Activated naive CD8-positive, alpha-beta T cell treated with anti-CD3 and anti-CD28 coated beads for 36 hours (primary cell): ENCODE measurements at places on chromosomes 2 and 18. TPM values are rescaled to one million over a fixed set of nuclear protein-coding genes. Genes with fewer than 3 reads are reported as not detected.

DNA sequence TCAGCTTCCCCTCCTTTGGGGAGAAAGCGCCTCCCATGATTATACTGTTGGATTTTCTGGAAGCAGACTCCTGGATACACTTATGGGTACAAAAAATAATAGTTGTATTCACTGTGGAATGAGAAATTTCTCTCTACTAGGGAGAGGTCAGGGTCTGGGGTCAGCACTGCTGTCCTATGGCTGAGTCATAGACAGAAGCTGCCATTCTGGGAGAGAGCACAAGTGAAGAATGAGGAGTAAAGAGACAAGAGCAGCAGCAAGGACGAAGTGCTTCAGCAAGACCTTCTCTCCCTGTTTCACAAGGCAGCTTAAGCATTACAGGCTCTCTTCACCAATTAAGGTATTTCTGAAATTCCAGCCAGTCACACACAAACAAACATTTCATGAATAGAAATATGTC, 10.1 kb upstream of the UNC80 start:
- no peak overlapping the region for H3K27ac ChIP-seq
- no peaks in the 10 kb centered on the region for H3K36me3 ChIP-seq
- no peaks in the 10 kb centered on the region for H3K4me1 ChIP-seq
- H3K4me3 ChIP-seq, result no peak overlapping the region
- H3K27me3 ChIP-seq, result no peaks in the 10 kb centered on the region

DNA sequence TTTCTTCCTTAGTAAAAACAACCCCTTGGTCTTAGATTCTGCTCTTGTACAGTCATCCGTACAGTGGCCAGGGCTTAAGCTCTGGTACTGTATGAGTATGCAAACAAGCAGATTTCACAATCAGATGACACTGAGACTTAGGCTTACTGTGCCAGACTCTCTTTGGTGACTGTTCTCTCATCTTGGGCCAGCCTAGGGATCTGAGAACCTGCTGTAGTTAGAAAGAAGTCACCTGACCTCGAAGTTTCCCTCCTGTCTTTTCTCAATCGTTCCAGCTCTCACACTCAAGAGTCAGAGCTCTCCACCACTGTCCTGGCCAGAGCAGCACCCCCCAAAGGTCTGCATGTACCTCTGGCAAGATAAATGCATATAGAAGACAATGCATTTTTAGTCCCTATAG, 63.2 kb downstream of the ZEB2 start:
- no peak for DNase-seq
- H3K27me3 ChIP-seq, result peaks cover 23% of the 10 kb centered on the region
- no peak overlapping the region for H3K27ac ChIP-seq

DNA sequence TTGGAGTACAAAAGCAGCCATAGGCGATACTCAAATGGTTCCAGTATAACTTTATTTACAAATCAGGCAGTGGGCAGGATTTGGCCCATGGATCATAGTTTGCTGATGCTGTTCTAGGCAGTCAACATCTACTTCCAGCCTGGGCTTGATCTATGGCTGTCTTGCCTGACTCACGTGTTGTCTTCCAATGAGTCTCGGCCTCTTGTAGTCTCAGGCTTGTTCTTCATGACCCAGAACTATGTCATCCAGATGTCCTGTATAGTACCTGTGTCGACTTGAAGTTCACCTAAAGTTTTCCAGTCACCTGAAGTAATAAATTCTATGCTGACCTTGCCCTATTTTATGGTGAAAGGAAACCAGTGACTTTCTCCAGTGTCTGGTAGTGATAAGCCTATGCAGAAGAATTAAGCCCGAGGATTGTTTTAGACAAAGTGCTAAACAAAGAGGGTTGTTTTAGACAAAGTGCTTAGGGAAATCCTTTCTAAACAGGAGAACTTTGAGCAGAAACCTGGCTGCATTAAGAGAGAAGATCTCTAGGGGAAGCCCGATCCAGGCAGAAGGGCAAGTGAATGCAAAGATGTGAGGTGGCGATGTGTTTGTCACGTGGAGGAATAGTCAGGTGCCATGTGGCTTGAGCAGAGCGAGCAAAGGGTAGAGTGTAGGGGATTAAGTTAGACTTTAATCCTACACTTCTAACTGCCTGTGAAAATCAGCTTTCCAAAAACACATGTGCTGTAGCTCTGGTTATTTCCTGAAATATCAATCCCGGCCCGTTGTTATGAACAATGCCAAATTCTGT, 8.5 kb upstream of the THNSL2 start:
- peaks cover 4% of the 10 kb centered on the region for H3K27me3 ChIP-seq
- no peak overlapping the region for H3K27ac ChIP-seq
- DNase-seq, result no peak

- H3K36me3 ChIP-seq, result no peaks in the 10 kb centered on the region
- H3K27me3 ChIP-seq, result peaks cover 4% of the 10 kb centered on the region
- H3K4me3 ChIP-seq, result no peak overlapping the region
- no peak for DNase-seq
- H3K27ac ChIP-seq, result no peak overlapping the region
These were observed 116.4 kb downstream of the LYPD6 start for GRCh38 chr2:149446748-149447147.

- peak; percentile 61 for DNase-seq
- peaks cover 35% of the 10 kb centered on the region for H3K4me1 ChIP-seq
- H3K27ac ChIP-seq, result peak overlapping the region; percentile 94
- no peaks in the 10 kb centered on the region for H3K27me3 ChIP-seq
- H3K36me3 ChIP-seq, result peaks cover 19% of the 10 kb centered on the region
These were observed 367 bp upstream of the ZNF236 start for GRCh38 chr18:76821875-76822505.

DNA sequence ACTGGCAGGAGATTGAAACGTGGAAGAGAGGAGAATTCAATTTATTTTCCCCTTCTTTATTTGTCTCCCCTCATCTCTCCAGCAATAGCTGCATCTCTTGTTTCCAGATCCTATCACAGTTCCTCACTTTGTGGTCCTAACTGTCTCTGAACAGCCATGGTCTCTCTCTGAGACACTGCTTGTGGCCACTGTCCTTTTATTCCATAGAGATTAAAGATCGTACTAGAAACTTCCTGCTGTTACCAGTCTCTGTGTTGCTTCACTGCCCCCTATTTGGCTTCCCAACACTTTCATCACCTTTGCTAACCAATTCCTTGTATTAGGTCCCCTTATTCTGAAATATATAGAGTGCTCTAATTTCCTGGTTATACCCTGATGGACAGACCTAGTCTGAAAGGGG, 48.9 kb upstream of the CAVIN2 start:
- DNase-seq, result no peak
- H3K4me3 ChIP-seq, result no peak overlapping the region
- H3K27ac ChIP-seq, result no peak overlapping the region
- no peaks in the 10 kb centered on the region for H3K36me3 ChIP-seq
- H3K27me3 ChIP-seq, result peaks cover 8% of the 10 kb centered on the region
- H3K4me1 ChIP-seq, result peaks cover 2% of the 10 kb centered on the region

DNA sequence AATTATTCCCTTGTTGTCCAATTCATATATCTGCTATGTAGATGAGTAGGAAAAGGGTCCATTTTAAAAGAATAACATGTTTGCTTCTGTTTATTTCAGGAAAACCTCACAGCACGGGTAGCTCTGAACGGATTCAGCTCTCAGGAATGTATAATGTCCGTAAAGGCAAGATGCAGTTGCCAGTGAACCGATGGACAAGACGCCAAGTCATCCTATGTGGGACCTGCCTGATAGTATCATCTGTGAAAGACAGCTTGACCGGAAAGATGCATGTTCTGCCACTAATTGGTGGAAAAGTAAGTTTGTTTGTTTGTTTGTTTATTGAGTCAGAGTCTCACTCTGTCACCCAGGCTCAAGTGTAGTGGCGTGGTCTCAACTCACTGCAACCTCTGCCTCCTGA, 114.6 kb downstream of the PHLPP1 start:
- peaks cover 8% of the 10 kb centered on the region for H3K36me3 ChIP-seq
- H3K27ac ChIP-seq, result no peak overlapping the region
- DNase-seq, result no peak
- no peaks in the 10 kb centered on the region for H3K27me3 ChIP-seq
- H3K4me3 ChIP-seq, result no peak overlapping the region
- peaks cover 7% of the 10 kb centered on the region for H3K4me1 ChIP-seq

DNA sequence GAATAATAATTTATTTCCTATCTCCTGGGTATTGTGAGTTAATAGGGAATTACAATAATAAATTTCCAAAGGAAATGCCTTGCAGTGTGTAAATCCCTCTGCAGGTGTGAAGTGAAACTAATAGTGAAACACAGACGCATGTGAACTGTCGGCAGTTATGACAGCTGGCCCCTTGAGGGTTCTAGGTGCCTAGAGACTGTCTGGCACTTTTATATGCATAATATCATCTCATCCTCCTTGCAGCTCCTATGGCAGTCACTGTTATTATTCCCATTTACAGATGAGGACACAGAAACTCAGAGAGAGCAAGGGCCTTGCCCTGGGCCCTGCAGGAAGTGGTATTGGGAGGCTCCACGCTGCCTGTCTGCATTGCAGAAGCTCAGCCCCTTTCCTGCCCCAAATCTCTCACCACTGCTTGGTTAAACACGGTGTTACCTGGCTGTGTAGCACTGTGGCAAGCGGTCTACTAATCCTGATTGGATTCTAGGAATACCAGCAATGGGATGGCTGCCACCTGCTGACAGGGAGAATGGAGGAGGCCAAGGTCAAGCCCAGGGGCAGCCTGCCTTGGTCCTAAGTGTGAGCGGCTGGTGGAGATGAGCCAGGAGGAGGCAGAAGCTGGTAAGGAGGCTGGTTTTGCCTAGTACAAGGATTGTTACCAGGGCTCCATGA, 32.8 kb upstream of the ACKR3 start:
- peak overlapping the region; percentile 89 for H3K4me3 ChIP-seq
- H3K36me3 ChIP-seq, result peaks cover 19% of the 10 kb centered on the region
- H3K27ac ChIP-seq, result peak overlapping the region; percentile 91
- H3K27me3 ChIP-seq, result no peaks in the 10 kb centered on the region

GRCh38 chr2:38907743-38908562, 18.3 kb downstream of the ARHGEF33 start:
- peak overlapping the region; percentile 3 for H3K27ac ChIP-seq
- peaks cover 11% of the 10 kb centered on the region for H3K4me1 ChIP-seq
- no peak overlapping the region for H3K4me3 ChIP-seq
- peak; percentile 2 for DNase-seq
- H3K36me3 ChIP-seq, result no peaks in the 10 kb centered on the region
- H3K27me3 ChIP-seq, result no peaks in the 10 kb centered on the region

- H3K4me3 ChIP-seq, result no peak overlapping the region
- no peaks in the 10 kb centered on the region for H3K27me3 ChIP-seq
- DNase-seq, result no peak
- no peaks in the 10 kb centered on the region for H3K36me3 ChIP-seq
- H3K27ac ChIP-seq, result no peak overlapping the region
- H3K4me1 ChIP-seq, result no peaks in the 10 kb centered on the region
These were observed 702.4 kb upstream of the RAB6C start for GRCh38 chr2:129276978-129277584.

GRCh38 chr2:128438586-128438985, 119.9 kb upstream of the HS6ST1 start:
- H3K4me1 ChIP-seq, result peaks cover 2% of the 10 kb centered on the region
- no peak overlapping the region for H3K4me3 ChIP-seq
- no peaks in the 10 kb centered on the region for H3K36me3 ChIP-seq
- H3K27me3 ChIP-seq, result no peaks in the 10 kb centered on the region
- no peak overlapping the region for H3K27ac ChIP-seq

DNA sequence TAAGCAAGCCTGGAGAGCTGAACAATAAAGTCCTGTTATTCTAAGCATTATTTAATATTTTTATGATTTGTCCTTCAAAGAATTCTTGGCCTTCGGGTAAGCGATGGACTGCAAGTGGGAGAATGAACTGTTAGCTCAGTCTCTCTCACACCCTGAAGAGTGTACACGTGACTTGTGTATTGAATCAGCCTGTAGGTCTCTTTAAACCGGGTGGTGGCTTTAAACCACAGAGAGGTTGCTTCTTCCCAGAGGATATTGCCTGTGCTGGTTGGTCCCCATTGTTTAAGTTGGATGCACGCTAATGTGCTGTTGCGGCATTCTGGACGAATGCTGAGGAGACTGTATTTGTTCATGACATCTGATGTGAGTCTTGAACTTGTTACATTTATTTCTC, 183.3 kb downstream of the LTBP1 start:
- no peak overlapping the region for H3K4me3 ChIP-seq
- no peaks in the 10 kb centered on the region for H3K4me1 ChIP-seq
- H3K36me3 ChIP-seq, result no peaks in the 10 kb centered on the region
- DNase-seq, result no peak

- peaks cover 6% of the 10 kb centered on the region for H3K36me3 ChIP-seq
- H3K4me1 ChIP-seq, result peaks cover 10% of the 10 kb centered on the region
- H3K27ac ChIP-seq, result no peak overlapping the region
- H3K4me3 ChIP-seq, result no peak overlapping the region
These were observed 6.6 kb upstream of the CAB39 start for GRCh38 chr2:230706053-230706521.

DNA sequence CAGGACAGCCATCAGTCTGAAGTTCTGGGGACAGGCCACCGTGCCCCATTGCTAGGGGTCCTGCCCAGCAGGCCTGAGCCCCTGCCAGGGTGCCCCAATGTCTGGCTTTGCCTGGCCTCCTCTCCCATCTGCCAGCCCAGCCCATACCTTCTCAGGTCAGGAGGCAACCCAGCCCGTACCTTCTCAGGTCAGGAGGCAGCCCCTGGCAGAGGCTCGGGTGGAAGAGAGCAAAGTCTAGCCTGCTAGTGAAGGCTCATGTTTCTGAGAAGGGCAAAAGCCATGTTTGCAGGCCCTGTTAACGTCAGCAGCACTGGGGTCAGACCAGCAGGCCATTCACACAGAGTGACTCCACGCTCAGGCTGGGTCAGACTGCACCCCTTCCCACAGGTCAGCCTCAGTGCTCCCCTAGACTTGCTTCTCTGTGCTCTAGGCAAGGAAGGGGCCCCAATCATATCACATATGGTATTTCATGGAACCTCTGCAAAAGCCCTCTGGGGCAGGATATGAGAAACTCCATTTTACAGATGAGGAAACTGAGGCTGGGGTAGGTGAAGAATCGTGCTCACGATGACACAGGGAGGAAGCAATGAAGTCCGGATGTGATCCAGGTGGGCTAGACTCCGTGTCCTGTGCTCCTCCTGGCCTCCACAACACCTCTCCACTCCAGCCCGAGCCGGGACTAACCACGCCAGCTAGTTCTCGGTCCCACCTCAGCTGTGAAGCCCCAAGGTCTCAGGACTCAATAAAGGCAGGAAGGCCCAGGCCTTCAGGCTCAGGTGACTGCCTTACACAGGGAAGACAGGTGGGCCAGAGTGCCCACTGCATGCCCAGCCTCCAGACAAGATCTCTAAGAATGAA, 9.5 kb downstream of the SDC1 start:
- no peaks in the 10 kb centered on the region for H3K36me3 ChIP-seq
- no peak for DNase-seq
- no peak overlapping the region for H3K27ac ChIP-seq
- no peak overlapping the region for H3K4me3 ChIP-seq
- H3K4me1 ChIP-seq, result no peaks in the 10 kb centered on the region
- H3K27me3 ChIP-seq, result peaks cover 8% of the 10 kb centered on the region

Gene PLEKHA3
- 28.1 TPM for total RNA-seq

Gene POTEC
- total RNA-seq, result not detected

Gene TPRKB
- total RNA-seq, result 39.7 TPM

Gene ACYP2
- total RNA-seq, result 6.2 TPM

Gene GPAT2
- 41.8 TPM for total RNA-seq

Gene SLC4A5
- total RNA-seq, result 1.5 TPM

Gene THSD7B
- not detected for total RNA-seq

Gene LRRTM4
- total RNA-seq, result not detected

Gene RAD51AP2
- not detected for total RNA-seq

Gene CAPN13
- not detected for total RNA-seq
